Effector CD4-positive, alpha-beta T cell (primary cell): ENCODE measurements at places on chromosomes 13 and 19.

GRCh38 chr19:31947436-31948115, 397.8 kb upstream of the ZNF507 start:
- DNase-seq = no peak

DNA sequence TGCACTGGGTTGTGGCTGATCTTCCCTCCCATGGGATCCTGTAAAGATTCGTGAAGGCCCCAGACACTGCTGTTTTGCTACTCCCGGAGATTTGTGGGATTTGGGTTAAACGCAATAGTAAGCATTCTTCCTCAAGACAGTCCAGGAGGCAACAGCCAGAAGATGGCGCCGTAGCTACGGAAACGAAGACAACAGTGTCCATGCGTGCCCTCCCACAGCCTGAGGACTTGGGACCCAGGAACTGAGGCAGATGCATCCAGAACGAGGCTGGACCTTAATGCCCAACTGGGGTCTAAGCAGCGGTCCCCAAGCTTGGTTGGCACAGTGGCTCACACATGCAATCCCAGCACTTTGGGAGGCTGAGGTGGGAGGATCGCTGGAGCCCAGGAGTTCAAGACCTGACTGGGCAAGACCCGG, 57.6 kb upstream of the ZNF507 start:
- DNase-seq = no peak

DNA sequence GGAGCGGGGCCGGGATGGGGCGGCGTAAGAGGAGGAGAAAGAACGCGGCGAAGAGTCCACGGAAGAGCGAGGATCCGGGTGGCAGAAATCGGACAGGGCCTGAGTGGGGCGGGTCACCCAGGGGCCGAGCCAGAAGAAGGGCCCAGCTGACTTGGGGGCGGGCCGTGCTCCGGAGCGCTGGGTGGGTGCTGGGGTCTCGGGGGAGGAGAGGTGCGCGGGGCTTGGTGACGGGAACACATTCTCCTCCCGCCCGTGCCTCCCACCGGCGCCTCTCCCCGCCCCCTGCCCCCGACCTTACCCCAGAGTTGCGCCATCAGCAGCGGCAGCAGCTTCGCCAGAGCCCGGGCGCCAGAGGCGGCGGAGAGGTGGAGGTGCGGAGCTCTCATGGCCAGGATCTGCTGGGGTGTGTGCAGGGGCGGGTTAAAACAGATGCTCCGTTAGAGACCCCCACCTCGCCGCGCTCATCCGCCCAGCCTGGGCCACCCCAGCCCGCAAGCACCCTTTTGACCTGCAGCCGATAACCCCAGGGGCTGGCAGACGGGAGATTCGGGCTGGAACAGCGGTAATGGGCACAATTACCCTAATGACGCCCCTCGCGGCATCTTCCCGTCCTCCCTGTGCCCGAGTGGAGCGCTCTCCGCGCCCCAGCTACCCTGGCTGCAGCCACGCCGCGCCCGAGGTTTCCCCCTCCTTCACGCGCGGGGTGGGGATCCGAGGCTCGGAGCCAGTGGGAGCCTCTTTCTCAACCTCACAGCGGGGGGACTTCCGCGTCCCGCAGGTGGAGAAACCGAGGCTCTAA, 565 bp downstream of the KLK10 start:
- DNase-seq = no peak

DNA sequence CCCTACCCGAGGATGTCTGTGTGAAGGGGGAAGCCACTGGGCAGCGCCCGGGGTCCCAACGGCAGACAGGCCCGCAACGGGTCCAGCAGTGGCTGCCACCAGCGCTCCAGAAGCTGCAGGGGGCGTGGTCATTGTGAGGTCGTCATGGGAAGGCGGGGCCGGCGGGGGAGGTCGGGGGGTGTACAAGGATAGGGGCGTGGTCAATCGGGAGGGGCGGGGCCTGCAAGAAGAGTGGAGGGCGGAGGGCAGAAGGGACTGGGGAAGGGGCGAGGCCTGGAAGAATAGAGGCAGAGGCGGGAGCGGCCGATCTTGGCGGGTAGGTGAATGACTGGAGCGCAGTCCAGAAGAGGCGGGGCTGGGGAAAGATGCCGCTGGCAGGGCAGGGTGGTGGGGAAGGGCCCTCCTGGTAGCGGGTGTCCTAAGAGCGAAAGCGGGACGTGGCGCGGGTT, 4.4 kb downstream of the FUZ start:
- peak; percentile 82 for DNase-seq

DNA sequence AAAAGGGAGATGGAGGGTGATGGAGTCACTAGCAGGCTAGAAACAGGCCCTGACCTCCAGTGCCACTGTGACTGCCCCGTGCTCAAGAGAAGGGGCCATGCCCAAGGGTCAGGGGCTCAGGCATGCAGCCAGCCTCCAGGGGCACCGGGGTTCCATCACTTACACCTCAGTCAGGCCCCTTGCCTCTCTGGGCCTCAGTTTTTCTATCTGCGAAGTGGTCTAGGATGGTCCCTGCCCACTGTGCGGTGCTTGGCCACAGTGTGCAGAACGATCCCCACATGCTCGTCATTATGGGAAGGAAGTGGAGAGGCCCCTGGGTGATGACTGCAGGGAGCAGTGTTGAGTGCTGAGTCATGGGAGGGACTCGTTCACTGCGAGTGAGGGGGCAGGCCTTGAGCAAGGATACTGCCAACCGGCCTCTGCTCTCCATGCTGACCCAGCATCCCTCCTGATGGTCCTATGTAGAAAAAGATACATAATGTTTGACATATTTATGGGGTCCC, 23.1 kb downstream of the TMED1 start:
- no peak for DNase-seq

DNA sequence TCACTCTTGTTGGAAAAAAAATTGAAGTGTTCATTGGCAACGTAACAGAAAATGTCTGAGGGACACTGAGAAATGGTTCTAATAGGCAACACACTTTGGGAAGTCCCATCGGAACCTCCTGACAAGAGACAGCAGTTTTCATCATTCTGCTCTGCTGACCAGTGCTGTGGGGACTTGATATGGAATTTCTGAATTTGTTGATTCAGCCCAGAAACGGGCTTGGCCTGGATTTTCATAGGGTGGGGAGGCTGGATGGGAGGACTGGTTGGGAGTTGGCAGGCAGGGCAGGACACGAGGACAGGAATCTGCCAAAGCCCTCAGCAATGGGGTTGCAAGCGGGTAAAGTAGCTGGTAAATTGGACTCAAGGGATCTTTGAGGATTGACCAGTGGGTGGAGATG, 96.5 kb downstream of the DCT start:
- DNase-seq = no peak

DNA sequence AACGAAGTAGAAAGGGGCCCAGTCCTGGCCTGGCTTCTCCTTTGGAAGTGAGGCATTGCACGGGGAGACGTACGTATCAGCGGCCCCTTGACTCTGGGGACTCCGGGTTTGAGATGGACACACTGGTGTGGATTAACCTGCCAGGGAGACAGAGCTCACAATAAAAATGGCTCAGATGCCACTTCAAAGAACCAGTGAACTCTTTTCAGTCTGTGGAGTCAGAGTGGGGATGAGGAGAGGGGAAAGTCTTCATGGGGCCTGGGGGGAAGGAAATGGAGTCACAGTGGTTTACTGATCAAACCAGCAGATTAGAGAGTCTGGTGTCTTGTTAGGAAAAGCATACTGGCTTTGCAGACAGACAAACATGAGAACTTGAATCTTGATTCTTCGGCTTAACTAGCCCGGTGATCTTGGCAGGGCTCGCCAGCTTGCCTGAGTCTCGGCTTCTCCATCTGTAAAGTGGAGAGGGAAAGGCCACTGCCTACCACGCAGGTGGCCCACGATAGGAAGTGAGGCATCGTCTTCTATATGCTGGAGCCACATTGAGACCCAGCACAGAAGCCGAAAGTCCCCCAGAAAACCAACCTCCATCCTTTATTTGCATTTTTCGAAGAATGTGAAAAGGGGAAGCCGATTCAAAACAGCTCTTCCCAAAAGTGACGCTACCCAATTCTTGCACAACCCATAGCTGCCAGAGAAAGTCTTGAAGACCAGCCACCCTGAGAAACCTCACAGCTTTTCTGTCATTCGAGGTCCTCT, at the start of gene FFAR1:
FFAR1 (plus strand) TSS at position 732 of the 759 bp plus-strand sequence. CDS start 3,650 bp downstream, outside the sequence.
- DNase-seq = peak; percentile 27

GRCh38 chr19:54373781-54374631, 9.3 kb upstream of the LAIR1 start:
- DNase-seq = no peak

DNA sequence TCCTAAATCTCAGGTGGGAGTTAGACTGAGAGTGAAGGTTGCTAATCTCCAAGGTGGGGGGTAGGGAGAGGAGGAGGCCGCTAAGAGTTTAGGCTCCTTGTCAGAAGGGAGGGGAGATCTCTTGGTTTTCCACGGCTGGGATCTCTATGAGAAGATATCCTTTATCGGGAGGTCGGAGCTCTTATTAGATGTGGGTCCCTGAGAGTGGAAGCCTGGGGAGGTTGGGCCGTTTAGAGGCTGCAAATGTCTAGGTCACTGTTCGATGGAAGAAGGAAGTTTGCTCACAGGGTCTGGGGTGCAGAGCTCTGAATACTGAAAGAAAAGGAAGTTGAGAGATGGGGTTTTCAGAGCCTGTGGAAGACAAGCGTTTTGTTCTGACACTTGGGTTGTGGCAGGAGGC, 3.8 kb downstream of the MYADM start:
- DNase-seq = no peak

GRCh38 chr19:42252365-42253244, 2.3 kb downstream of the ERF start:
- no peak for DNase-seq

DNA sequence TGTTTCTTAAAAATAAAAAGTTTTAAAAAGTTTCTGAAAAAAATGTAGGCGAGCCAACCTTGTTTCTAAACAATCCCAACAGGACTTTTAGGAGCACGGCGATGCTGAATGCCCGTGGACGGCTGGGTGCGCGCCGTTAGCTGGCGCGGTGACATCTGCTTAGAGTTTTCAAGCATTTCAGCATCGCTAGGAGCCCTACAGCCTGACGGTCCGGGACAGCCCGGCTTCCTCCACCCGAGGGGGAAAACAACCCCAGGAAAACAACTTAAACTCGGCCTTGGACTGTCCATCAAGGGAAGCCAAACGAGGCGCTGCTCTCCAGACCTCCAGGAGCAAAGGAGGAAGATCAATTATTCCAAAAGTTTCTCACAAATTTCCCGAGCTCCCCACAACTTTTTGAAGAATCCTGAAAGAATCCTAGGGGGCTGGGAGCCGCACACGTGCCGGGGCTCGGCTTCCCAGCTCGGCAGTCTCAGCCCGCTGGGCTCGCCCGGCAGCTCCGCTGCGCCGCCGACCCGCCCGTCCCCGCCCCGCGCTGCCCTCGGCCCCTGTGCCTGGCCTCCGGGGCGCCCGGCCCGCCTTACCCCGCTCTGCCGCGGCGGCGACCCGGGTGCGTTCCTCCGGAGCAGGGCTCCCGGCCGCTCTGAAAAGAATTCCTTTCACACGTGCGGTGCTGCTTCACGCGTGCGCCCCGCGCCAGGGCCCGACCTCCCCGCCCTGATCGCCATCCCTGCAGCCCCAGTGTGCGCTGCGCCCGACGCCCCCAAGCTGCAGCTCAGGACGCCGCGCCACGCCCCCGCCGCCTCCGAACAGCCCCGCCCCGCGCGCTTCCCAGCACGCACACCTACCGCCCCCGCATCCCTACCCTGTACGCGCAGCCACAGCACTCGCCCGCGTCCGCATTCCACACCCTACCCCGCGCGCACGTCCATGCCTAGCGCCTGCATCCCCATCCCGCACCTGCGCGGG, at the start of gene GJA3:
GJA3 (minus strand) TSS at position 747 of the 969 bp plus-strand sequence. CDS start 17,764 bp downstream, outside the sequence.
- DNase-seq = peak; percentile 23

- DNase-seq = no peak
These were observed 478.1 kb upstream of the NBEA start for GRCh38 chr13:34464011-34464410.

- DNase-seq = no peak
These were observed 107.7 kb downstream of the SLC7A1 start for GRCh38 chr13:29487466-29488454.

DNA sequence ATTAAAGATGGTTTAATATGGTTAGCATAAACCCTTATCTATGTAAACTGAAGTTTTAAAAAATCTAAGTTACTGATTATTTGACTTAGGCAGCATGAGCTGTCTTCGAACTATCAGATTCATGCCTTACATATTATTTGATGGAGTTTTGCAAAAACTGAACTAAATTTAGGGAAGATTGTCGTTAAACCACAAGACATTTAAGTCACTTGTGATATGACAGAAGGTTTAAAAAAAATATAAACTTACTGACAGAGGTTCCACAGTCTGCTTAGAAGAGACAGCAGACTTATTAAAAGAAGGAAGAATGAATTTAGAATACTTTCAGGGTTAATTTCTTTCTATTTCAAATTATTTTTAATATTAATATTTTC, 110.9 kb upstream of the FRY start:
- DNase-seq = no peak

GRCh38 chr13:113109151-113110047, 3.8 kb downstream of the F7 start:
- no peak for DNase-seq

DNA sequence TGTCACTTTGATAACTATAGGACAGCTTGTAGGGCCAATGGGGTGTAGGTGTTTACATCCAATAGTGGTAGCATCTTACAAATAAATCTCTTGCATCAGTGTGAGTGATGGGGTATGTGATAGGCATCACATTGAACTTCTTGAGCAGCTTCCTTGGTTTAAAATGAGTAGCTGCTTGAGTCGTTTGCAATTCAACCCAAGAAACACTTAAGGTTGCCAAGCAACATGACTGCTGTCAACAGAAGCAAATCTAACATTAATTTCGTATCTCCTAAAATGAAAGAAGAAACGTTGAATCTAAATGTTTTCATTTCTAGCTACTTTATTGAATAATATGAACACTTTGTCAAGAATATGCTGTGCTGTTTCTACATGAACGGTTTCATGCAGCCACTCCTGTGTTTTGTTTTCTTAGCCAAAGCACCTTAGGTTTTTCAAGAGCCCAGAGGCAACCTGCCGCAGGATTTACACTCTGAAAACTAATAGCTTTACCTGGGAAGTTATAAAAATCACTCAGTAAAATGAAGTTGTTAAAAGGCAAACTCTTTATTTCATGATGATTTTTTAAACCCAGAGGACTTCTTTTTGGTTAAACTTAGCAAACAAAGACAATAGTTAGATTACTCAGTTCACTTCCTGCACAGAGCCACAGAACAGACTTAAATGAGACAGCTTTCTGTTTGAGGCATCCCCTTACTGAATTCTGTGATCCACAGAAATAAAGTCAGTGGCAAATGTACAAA, 305.2 kb downstream of the MTUS2 start:
- DNase-seq = no peak

- DNase-seq = no peak
These were observed 10.6 kb upstream of the DPF1 start for GRCh38 chr19:38234615-38235014.

GRCh38 chr13:27821566-27821965, 29.3 kb downstream of the GSX1 start:
- no peak for DNase-seq

GRCh38 chr13:100495455-100495854, 93.1 kb downstream of the GGACT start:
- no peak for DNase-seq
